NCI-H510A (cell line): ENCODE measurements at places on chromosomes 12 and 14.
A peak's percentile ranks its signal among the peaks of the same experiment; 100 is the strongest.

DNA sequence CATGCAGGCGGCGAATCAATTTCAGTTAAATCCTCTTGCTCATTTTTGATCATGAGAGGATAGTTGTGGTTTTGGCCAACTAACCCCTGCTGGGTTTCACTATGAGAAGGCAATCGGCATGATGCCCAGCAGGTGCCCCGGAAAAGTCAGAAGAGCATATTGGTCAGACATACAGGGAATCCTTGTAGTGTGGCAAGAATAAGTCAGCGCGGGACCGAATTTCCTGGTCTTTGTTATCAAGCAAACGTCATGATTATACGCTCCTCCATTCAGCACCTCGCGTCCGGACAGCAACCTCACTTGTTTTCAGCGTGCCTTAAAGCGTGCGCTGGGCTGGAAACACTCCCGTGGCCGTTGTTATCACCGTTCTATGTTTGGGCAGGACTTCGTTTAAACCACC lies 1.8 kb downstream of the TBC1D30 start:
- DNase-seq: peak; percentile 83

- no peak for DNase-seq
Observed at GRCh38 chr12:106135075-106135474, 3.7 kb downstream of the NUAK1 start.

DNA sequence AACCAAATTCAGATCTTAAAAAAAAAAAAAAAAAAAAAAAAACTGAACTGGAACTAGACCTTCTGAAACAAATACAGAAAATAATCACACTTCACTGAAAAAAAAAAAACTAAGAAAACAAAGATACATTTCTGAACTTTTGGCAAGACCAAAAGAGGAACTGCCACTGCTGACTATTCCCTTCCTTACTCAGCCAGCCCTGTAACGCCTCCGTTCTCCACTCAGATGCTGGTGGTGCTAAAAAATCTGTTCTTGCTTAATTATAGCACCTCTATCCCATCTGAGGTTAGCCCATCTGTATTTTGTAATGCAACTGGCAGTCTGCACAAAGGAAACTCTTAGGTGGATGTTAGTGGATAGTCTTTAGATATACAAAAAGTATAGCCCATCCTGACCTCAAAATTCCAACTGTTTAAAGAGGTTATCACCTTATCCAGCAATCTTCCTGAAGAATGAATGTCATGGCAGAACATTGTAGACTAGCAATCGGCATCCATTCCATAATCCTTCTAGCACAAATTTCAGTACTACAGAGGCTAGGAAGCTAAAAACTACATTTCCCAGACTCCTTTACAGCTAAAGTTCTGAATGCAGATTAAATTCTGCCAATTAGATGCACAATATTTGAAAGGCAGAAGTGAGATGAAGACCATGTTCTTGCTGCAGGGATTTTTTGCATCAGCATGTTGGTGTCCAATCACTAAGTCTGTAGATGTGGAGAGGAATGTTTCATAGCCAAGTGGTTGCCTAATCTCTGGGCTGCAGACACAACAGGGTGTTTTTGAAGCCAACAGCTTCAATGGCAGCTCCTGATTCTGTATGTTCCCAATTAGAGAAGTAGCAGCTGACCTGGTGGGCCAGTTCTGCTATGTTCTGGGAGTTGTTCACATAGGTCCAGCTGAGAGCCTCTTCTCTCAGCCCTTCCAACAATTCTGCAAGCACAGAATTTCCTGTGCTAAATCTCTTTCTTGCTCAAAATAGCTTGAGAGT lies 5.7 kb downstream of the MAP3K9 start:
- DNase-seq: no peak

DNA sequence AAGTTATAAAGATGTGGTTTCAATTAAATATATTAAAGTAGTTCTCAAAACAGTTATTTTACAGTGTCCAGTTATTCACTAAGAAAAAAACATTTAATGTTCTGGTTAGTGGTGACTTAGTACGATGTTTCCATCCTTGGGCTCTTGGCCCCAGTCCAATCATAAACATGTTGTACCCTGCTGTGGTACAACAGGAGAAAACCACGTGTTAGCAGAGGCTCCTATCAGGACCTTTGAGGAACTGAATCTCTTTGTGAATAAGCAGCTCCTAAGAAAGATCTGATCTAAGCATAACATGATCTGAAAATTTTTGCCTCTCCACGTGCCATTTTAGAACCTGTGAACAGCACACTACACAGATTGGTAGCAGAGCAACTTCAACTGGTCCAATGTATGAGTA lies 234.0 kb downstream of the SYT1 start:
- DNase-seq: no peak

GRCh38 chr14:102937331-102938175 lies 15.1 kb downstream of the AMN start:
- no peak for DNase-seq
